Fibroblast of skin of right quadriceps (primary cell): ENCODE measurements at places on chromosomes 1 and 21.

DNA sequence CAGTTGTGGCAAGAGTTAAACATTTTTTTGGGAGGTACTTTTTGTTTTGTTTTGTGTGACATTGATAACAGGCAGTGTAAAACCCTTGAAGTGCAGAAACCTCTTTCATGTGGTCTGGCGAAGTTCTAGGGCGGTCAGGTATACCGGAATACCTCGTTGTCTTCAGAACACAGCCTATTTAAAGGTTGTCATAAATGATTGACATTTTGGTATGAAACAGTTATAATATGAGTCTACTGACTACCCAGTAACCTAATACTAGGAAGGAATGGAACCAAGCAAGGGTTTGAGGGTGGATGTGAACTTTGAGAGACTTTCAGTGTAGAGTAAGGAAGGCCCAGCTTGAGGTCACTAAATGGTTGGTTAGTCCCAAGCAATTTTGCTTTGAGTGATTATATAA, 40.5 kb downstream of the PATJ start:
- DNase-seq = no peak

- DNase-seq = no peak
Observed at GRCh38 chr1:248804771-248805681, 20.7 kb downstream of the SH3BP5L start.

GRCh38 chr21:44330698-44331097, 8.5 kb downstream of the CFAP410 start:
- no peak for DNase-seq

GRCh38 chr1:245370905-245371581, 216.3 kb downstream of the KIF26B start:
- no peak for DNase-seq

GRCh38 chr1:18530587-18531502, 50.1 kb downstream of the KLHDC7A start:
- no peak for DNase-seq

- DNase-seq = no peak
Observed at GRCh38 chr1:245942856-245943255, 564.2 kb downstream of the SMYD3 start.

- no peak for DNase-seq
Observed at GRCh38 chr1:17032741-17033140, 21.0 kb upstream of the ATP13A2 start.
